ENCODE measurements at places on chromosomes 7 and 10.

- no peak for DNase-seq
Observed at GRCh38 chr10:35613107-35613440, 7.9 kb downstream of the GJD4 start.

DNA sequence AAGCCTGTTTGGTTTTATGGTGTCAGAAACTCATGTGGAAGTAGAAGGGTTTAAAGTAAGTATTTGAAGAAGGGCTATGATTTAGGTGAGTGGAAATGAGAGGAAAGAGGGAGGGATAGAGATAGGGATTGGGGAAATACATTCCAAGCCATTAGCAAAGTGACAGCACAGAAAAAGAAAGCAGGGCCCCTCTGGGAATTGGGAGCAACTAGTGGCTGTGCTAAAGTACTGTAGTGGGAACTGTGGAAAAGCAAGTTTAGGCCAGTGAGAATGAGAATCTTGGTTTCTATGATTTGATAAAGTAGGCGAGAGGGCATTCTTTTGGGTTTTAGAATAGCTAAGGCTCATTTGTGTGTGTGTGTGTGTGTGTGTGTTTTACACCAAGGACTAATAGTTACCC is 5.0 kb downstream of the PRKG1 start:
- no peak for DNase-seq

DNA sequence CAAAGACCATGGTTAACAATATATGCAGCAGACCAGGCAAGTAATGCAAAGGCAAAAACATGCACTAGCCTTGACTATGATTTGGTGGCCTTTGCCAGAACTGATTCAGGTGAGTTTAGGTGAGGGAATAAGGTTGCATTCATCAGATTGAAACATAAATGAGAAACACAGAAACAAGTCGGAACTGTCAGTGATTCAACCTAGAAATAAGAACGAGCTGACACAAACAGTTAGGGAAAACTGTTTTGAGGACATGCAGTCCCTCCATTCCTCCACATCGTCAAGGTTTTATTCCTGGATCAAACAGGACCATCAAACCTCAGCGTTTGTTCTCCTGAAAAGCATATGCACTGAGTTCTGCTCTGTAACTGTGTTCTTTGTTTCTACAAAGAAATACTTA is 1.8 kb downstream of the ZNF248 start:
- DNase-seq: no peak

GRCh38 chr10:18414061-18414460 is 237.3 kb downstream of the NSUN6 start:
- DNase-seq: no peak

DNA sequence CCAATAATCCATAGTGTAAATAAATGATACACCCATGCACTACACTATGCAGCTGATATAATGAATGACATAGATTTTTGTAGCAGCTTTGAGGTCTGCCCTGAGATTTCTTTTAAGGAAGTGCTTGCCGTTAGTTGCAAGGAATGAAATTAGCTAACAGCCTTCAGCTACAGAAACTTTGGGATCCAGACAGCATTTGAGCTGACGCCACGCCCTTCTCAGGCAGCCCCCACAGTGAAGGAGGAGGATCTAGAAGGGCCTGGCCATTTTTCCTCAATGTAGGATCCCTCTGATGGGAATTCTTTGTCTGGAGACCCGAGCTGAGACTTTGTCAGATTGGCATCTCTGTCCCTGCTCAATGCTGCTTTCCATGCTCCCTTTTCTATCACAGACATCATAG is 6.1 kb upstream of the PDK4 start:
- no peak for DNase-seq

- no peak for DNase-seq
Observed at GRCh38 chr10:133258818-133259601, 17.7 kb downstream of the ADAM8 start.

DNA sequence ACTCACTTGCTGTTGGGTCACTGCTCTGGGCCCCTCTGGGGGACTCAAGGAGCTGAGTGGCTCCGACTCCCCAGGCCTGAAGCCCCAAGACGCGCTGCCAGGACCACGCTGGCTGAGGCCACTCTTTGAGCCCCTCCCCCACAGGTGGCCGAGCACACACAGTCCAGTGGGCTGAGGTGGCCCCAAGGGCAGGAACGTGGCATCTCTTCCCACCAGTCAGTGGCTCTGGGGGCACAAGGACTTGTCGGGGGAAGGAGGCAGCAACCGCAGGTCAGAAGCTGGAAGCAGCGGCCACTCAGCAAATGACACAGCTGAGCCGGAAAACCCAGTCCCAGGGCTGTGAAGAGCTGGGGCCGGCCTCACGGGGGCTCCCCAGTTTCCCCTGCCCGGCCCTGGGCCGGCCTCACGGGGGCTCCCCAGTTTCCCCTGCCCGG is 24.1 kb downstream of the GRIFIN start:
- no peak for DNase-seq

DNA sequence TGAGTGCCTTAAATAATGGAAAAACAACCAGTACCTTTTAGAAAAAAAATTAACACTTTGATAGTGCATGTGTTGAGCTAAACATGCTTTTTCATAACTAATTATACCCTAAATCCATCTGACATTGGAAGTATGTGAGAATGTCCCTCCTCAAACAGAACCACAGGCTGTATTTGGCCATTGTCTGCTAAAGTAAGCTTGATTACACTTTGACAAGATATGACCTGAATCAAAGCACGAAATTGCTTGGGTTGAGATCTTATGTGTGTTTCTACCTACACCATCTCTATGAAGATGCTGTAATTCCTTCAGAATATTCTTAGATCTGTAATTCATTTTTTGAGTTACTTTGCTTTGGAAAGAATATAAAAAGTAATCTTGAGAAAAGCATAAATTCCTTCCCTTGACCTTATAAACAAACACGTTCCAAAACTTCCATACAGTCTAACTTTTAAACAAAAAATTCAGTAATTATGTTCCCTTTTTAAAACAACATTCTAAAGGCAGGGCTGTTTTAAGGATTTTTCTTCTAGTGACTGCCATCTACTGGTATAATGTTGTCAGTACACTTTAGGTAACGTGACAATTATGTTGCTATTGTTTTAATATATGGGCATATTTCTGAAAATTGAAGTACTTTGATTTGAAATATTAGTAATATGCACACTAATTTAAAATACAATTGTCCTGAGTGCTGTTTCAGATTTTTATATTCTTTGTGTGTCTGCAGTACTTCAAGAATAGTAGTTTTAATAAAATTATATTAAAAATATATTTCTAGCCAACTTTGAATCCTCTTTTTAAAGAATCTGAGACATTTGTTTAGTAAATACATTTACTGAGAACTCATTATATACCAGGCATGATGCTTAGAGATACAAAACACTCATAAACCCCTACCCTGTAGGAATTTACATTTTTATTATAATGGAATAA is 20.9 kb downstream of the CD36 start:
- no peak for DNase-seq

- DNase-seq: no peak
Observed at GRCh38 chr10:115762029-115762428, 511.0 kb downstream of the GFRA1 start.

DNA sequence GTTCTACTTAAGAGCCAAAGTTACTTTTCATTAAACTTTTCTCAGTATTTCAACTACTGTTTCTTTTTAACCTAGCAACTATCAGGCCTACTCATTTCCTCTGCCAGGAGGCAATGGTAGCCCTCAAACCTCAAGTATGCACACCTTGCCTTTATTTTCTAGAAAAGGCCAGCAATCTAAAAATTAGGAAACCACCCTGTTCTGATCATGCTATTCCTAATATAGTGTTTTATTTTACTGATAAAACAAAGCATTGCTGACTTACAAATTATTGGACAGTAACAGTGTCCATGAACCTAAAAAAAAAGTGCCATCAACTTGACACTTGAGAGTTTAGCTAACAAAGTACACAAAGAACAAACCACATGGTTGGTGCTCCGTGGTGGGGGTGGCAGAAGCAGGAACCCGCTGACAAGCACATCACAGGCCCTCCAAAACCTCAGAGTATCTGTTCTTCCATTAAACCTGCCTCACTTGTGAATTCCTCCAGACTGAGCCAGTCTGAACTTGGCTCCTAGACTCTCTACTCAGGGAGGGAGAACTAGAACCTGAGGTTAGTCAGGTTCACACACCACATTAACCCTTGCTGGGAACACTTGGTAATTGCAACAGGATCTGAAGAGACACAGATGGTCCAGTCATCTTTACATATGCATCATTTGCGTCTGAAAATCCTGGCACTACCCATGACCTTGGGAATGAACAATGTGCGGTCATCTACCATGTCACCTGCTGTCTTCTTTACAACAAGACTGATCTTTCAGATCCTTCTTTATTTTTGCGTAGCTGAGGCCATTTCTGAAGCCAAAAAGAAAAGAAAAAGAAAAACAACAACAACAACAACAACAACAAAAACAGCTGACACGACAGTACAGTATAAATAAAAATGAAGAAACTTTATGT is 31.9 kb downstream of the PIP4K2A start:
- DNase-seq: no peak

GRCh38 chr7:80359029-80359428 is 152.8 kb downstream of the GNAT3 start:
- DNase-seq: no peak

DNA sequence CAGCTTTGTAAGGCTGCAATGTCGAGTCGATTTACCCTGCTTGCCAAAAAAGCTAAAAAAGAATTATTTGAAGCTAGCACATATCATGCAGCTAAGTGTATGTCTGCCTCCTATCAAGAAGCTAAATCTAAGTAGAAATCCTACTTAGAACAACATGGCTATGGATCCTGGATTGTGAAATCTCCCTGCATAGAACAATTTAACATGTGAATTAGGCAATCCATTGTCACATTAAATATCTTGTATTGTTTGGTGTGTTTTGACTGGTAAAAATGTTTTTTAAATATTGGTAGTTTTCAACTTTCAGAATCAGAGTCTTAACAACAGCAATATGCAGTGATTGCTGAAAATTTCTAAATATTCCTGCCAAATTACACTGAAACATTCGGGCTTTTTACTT is 73.3 kb downstream of the SKIDA1 start:
- DNase-seq: no peak

- no peak for DNase-seq
Observed at GRCh38 chr7:77246026-77246640, 46.5 kb upstream of the FGL2 start.

GRCh38 chr10:4239186-4239585 is 454.2 kb upstream of the KLF6 start:
- no peak for DNase-seq

- DNase-seq: no peak
Observed at GRCh38 chr7:41005374-41005901, 697.5 kb downstream of the INHBA start.

GRCh38 chr7:139773371-139773770 is 4.4 kb downstream of the HIPK2 start:
- DNase-seq: no peak

DNA sequence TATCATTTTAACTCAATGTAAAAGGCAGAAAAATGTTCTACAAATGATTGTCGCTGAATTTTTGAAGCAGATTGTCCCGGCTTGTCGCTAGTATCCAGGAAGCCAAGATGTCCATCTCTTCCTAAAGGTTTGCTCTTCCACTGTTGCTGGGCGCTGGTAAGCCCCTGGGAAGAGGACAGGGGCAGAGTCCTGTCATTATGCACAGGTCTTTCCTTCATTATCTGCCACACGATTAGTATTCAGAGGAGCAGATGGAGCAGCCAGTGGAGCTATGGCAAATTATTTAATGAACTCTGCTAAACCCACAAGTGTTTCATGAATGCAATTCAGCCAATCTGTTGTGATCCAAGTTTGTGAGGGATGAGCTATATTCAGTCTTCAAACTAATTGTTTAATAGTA is 499.1 kb upstream of the NRP1 start:
- DNase-seq: no peak

DNA sequence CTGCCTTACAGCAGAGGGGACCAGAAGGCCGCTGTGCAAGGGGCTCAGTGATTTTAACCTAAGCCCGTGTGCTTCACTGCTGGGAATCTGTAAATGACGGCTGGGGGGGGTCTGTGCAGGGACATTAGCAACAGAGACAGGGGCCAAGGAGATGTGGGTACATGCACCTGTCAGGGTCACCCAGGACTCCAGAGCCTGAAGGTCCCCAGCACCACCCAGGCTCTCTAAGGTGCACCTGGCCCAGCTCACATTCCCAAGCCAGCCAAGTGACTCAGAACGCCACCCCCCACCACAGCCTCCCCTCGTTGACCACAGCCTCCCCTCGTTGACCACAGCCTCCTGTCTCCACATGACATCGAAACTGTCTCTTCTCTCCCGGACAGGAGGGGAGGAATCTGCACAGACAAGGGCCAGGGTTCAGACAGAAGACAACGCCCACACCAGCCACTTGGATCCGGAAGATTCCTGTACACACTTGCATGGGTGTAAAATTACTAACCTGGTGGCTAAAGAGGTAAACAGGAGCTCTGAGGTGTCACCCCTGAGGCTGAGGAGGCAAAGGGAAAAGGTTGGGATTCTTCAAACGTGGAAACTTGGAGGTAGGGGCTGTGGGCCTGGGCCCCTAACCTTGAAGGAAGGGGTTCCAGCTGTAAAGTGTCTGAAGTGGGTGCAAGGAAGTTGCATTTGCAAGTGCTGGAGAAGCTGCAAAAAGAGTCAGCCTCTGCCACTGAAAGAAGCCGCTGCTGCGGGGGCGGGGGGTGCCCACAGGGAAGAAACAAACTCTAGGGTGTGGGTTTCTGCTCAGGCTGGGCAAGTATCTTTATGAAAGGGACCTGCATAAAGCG is 27.0 kb downstream of the CALML3 start:
- no peak for DNase-seq

DNA sequence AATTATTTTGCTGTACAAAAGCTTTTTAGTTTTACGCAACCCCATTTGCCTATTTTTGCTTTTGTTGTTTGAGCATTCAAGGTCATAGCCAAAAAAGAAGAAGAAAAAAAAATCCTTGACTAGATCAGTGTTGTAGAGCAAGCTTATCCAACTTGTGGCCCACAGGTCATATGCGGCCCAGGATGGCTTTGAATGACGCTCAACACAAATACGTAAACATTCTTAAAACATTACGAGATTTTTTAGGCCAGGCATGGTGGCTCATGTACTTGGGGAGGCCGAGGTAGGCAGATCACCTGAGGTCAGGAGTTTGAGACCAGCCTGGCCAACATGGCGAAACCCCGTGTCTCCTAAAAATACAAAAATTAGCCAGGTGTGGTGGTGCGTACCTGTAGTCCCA is 8.1 kb upstream of the MALSU1 start:
- no peak for DNase-seq

DNA sequence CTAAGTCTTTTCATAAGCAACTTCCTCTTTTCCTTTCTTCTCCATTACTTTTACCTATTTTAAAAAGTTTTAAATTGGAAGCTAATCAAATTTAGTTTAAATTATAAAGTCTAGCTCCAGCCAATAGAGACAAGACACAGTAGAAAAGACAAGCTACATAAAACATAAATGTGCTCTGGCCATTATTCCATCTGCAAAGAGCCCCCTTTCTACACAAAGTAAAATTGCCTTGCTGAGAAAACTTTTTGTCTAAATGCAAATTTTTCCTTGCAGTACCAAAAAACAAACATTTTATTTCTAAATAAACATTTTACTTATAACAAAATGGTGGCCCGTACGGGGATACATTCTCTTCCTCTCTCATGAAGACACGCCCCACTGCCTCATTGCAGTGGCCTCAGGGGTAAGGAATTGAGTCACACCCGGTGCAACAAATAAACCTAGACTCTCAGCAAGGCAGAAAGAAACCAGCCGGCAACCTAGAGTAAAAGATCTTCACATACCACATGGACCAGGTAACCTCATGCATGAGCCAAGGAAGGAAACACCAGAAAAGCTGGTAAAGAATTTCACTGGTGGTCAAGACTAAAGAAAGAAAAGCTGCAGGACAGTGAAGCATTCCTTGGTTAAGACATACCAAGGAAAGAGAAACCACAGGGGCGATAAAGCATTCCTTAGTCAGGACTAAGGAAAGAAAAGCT is 71.6 kb upstream of the ZNF746 start:
- DNase-seq: no peak

GRCh38 chr7:146772601-146773000 is 656.0 kb downstream of the CNTNAP2 start:
- no peak for DNase-seq
